ENCODE measurements at places on chromosomes 6 and 20.
A peak's percentile ranks its signal among the peaks of the same experiment; 100 is the strongest.

- DNase-seq = no peak
These were observed 163.6 kb downstream of the NRN1 start for GRCh38 chr6:5843078-5843477.

- DNase-seq = no peak
These were observed 52.4 kb downstream of the SCAND1 start for GRCh38 chr20:35901678-35902544.

GRCh38 chr6:107823047-107823557 is 1.0 kb downstream of the SCML4 start:
- peak; percentile 16 for DNase-seq

- no peak for DNase-seq
These were observed 57.4 kb downstream of the SYTL3 start for GRCh38 chr6:158707120-158707820.

GRCh38 chr6:100823041-100823440 is 58.1 kb downstream of the ASCC3 start:
- no peak for DNase-seq

DNA sequence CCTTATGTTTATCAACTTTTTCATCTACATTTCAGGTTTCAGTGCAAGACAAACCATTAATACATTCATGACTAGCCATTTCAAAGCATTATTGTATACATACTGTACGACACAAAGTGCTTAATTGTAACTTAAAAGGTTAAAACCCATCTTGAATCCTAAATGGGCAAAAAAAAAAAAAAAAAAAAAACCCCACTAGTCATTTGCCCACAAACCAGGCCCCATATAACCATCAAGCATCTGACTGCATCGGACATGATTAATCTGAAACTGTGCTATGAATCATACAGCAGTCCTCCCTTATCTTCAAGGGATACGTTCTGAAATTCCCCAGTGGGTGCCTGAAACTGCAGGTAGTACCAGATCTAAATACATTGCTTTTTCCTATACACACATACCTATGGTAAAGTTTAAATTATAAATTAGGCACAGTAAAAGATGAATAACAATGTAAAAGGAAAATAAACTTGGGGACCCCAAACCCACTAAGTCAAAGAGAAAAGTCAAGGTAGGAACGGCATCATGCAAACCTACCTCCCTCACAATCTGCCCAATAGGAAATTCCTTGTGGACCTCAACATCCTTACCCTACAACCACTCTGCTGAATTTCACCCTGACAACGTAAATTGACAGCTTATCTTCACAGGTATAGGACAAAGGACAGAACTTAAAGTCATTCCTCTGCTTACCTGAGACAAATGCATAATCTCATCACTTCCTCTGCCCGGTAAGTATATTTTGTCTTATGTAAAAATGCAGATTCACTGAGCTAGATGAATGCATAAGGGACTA is 14.3 kb downstream of the B4GALT5 start:
- no peak for DNase-seq

GRCh38 chr20:33568868-33569801 is 79.2 kb downstream of the CBFA2T2 start:
- no peak for DNase-seq

DNA sequence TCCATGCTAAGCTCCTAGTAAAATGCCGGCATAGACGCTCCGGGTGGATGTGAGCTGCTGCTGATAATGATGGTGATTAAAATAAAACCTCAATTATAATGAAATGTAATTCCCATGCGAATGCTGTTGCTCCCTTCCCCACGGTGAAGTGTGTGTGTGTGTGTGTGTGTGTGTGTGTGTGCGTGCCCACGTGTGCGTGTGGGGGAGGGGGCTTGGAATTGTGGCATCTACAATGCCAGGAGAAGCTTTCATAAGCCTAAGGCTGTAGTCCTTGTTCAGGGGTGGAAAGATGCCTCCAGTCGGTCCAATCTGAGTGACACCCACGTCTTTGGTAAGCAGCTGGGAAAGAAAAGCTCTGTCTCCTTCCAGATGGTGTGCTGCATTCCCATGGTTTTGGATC is 137.9 kb downstream of the CDH26 start:
- no peak for DNase-seq

DNA sequence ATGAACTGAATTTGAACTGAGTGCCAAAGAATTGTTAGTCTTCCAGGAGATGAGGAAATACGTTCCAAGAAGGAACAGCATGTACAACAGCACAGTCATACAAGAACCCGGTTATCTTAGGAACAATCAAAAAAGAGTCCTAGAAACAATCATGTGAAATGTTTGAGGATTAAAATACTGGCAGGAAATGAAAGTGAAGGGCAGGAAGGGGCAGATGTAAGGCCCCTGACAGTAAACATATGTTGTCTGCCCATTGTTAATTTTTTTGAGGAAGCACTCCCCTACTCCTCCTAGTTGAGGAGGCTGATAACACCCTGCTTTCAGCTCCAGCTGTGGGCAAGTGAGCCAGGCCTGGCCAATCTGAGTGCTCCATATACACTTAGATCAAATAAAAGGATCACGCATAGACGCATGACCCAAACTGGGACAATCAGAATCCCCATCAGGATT is 220.9 kb downstream of the HACE1 start:
- no peak for DNase-seq

GRCh38 chr6:115060581-115060980 is 717.8 kb upstream of the HS3ST5 start:
- no peak for DNase-seq

DNA sequence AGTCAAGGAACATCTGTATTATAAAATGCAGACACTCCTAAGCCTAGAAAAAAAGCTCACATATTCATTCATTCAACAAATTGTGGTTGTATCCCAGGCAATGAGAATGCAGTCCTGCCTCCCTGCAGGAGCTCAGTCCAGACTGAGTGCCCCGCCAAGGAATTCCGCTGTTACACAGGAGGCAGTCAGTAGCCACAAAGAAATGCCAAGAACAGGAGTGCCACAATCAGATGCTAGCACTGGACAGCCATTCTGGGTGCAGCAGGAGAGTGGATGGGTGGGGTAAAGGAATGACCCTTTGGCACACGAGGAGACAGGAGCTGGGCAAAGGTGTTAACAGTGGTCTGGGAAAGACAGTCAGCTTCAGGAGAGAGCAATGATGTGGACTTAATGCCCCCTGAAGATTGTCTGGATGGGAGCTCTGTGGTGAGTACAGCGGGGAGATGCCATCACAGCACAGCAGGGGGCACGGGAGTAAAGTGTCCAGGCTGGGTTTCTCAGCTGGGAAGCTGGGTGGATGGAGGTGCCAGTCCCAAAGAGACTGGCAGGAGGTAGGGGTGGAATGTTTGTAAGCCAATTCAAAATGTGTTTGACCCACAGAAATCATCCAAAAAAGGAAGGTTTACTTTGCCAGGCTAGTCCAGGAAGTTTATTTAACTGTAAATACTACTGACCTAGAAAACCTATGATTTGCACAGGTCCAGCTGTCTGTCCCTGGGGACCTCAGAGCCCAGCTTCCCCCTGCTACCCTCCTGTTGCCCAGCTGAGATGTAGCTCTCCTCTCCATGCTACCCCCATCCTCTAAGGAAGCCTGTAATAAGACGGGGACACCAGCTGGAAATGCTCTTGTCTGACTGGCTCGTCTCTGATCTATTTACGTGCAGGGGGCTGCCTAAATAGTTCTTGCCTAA is 84.1 kb downstream of the SLC23A2 start:
- DNase-seq = no peak

DNA sequence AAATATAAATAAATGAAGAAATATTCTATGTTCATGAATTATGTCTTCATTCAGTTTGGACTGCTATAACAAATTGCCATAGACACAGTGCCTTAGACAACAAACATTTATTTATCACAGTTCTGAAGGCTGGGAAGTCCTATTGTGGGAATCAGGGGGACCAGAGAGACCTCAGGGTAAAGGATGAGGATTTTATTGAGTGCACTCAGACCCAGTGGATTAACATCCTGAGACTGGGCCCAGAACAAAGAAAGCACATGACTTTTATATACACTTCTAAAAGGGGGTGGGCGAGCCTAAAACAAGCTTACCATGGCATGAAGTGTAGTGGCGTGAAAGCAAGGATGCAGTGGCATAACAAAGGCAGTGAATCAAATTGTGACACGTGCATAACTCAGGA is 26.9 kb upstream of the CBLN4 start:
- no peak for DNase-seq

DNA sequence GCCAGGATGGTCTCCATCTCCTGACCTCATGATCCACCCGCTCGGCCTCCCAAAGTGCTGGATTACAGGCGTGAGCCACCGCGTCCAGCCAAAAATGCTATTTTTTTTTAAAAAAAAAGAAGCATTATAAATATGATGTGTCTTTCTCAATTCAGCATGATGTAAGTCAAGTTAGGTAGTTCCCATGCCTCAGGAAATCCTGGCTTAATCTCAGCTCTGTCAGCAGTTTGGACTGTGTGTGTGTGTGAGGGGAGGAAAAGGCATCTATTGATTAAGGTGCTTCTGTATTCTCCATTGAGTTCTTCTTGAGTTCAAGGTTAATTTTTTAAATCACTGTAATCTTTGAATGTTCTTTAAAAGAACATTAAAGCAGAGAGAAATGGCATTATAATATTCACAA is 51.5 kb downstream of the GMDS start:
- DNase-seq = no peak

DNA sequence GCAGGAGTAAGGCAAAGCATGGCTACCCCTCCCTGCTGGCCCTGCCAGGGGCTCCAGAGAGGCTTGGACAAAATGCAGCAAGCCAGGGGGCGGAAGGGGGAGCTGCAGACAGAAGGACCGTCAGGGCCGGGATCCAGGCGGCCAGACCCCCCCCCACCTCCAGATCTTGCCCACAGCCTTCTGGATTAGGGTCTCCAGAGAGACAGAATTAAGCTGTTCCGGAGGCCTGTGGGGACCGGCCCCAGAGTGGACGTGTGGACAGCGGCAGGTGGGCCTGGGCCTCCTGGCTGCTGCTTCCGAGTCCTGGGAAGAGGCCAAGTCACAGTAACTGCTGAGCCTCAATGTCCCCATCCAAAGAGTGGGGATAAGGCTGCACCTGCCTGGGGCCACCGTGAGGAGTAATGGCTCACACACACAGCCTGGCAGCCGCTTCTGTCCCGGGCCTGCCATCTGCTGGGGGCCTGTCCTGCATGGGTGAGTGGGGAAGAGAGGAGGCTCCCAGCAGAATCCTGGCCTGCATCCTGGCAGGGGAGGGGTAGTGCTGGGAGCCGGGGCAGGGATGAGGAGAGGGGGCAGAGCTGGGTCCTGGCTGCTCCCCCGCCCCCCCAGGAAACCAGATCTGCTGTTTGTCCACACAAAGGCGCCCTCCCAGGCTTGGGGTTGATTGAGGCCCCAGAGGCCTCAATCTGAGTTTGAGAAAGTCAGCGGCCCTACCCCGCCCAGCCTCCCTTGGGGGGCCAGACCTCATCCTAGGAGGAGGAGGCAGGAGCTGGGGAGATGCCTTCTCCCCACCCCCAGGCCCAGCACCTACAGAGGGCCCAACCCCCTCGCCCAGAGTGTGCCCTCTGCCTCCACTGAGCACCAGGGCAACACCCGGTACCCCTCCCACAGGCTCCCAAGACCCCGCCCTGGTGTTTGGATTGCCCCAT is 3.9 kb downstream of the LAMA5 start:
- DNase-seq = no peak
